BJ (cell line): ENCODE measurements at places on chromosomes 11 and 22. TPM values are rescaled to one million over a fixed set of nuclear protein-coding genes. Genes with fewer than 3 reads are reported as not detected.

DNA sequence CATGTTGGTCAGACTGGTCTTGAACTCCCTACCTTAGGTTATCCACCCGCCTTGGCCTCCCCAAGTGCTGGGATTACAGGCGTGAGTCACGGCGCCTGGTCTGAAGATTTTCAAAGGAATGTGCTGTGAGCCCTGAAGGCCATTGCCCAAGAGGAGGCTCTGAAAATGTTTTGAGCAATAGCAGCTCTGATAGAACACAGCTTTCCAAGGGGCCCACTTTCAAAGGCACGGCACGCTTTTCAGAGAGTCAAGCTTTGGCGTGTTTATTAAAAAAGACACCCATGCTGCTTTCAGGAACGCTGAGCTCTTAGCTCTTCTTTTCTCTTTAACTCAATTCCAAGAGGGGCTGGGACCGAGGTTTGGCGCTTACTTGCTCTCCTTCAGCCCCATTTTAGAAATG lies 73.8 kb upstream of the CDON start:
- peak; percentile 87 for DNase-seq

- DNase-seq: no peak
Measured at GRCh38 chr11:112811783-112812182, 149.4 kb upstream of the NCAM1 start.

The OR8K5 gene
- not detected in 2 replicates for polyA plus RNA-seq

The IRAG1 gene
- 76.5 and 82.4 TPM in 2 replicates for polyA plus RNA-seq

DNA sequence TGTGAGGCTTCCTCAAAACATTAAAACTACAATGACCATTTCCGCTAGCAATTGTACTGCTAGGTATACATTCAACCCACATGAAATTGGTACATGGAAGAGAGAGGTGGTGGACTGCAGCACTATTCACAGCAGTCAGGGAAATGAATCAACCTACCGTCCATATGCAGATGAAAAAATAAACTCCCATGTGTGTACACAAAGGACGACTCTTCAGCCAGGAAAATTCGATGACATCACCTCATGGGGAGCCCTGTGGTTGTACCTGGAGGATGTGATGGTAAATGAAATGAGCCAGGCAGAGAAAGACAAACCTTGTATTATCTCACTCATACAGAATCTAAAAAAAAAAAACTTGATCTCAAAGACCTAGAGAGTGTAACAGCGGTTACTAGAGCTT lies 23.3 kb downstream of the RFPL3 start:
- no peak for DNase-seq

DNA sequence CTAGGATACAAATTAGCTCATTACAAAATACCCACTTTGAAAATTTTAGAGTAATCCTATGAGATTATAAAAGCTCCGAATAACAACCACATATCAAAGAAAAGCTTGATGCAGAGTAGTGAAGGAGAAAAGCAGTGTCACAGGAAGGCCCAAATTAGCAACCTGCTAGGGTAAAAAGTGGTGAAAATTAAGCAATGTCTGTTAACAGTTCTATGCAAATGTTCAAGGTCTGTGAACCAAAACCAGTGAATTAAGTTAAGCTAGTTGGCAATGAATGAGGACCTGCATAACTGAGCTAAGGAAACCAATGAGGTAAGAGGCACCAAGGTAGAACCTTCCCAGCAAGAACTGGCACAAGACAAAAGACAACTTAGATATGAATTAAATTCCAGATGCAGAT lies 29.6 kb downstream of the PRDM10 start:
- DNase-seq: no peak

- DNase-seq: peak; percentile 86
Measured at GRCh38 chr11:34916015-34916842, at the start of the genes APIP and PDHX. Gene APIP, minus strand, starts transcription at chr11:34916379. Its CDS starts 95 bp downstream, at chr11:34916284. Gene PDHX, plus strand, starts transcription at chr11:34916618. Its CDS starts 38 bp downstream, at chr11:34916656.

The OR8D1 gene
- polyA plus RNA-seq: not detected in 2 replicates

DNA sequence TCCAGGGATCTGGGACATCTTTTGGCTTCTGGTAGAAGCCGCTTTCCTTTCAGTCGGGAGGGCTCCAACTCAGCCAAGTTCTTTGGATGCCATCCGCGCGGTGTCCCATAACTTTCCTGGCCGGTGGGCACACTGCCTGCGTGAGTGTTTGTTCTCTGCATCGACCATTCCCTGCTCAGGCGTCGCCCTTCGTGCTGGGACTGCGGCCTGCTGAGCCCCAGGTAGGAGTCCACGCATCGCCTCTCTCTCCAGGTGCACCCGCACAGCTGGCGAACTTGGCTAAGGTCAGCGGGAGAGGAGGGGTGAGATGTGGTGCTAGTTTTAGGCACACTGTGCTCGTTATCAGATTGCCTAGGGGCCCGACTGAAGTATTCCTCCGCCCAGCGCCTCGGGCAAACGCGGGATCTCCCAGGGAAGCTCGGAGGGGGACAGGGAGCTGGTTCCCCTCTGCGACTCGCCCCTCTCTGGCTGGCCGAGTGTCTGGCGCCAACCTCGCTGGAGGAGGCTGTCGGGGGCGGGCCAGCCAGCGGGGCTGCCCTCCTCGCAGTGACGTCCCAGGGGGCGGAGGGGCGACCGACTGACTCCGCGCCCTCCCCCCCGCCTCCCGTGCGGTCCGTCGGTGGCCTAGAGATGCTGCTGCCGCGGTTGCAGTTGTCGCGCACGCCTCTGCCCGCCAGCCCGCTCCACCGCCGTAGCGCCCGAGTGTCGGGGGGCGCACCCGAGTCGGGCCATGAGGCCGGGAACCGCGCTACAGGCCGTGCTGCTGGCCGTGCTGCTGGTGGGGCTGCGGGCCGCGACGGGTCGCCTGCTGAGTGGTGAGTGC lies at the start of gene LAYN:
Gene LAYN, plus strand, starts transcription at position 607 of the 823 bp plus-strand sequence. Its CDS starts 124 bp downstream, at position 731.
- no peak for DNase-seq

The SELENOO gene
- 8.0 and 16.7 TPM in 2 replicates for polyA plus RNA-seq

- no peak for DNase-seq
Measured at GRCh38 chr22:49229483-49230193, 598.0 kb downstream of the BRD1 start.

- no peak for DNase-seq
Measured at GRCh38 chr11:84173078-84173477, 886.9 kb upstream of the CCDC90B start.

The CATSPER1 gene
- polyA plus RNA-seq: 0.56 and 0.69 TPM in 2 replicates

- no peak for DNase-seq
Measured at GRCh38 chr11:6647836-6648235, 7.8 kb downstream of the DCHS1 start.

- no peak for DNase-seq
Measured at GRCh38 chr11:110471371-110471770, 41.6 kb downstream of the FDX1 start.

GRCh38 chr11:108880510-108880909 lies 215.6 kb downstream of the DDX10 start:
- DNase-seq: no peak

DNA sequence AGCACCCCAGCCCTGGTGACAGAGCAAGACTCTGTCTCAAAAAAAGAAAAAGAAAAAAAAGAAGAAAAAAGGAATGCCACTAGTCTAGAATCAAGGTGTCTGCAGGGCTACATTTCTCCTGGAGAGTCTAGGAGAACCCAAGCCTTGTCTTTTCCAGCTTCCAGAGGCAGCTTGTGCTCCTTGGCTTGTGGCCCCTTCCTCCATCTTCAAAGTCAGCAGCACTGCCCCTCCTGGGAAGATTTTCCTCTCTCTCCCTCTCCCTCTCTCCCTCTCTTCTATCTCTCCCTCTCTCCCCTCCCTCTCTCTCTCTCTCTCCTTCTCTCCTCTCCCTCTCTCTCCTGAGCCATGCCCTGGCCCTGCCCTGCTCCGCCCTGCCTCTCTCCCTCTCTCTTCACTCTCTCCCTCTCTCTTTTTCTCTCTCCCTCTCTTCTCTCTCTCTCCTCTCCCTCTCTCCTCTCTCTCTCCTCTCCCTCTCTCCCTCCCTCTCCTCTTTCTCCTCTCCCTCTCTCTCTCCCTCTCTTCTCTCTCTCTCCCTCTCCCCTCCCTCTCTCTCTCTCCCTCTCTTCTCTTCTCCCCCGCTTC lies 97.7 kb upstream of the FGF3 start:
- DNase-seq: no peak

- DNase-seq: no peak
Measured at GRCh38 chr22:45496451-45496941, 6.2 kb upstream of the FBLN1 start.

DNA sequence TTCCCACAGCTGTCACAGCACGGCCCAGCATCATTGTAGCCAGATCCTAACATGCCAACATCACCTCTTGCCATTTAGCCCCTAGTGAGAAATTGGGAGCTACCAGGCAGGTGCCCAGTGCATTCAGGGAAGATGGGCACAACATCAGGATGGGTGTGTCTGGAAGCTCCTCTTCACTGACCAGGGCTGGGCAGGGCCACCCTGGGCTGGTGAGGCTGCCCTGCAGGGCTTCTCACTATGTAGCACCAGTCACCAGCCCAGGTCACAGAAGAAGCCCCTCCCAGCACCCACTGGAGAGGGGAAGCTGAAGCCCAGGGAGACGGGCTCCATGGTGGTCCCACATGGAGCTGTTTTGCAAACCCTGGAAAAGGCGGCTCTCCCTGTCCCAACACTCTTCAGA lies 13.9 kb downstream of the ZNF74 start:
- DNase-seq: no peak

GRCh38 chr22:37562049-37562875 lies 2.0 kb downstream of the CDC42EP1 start:
- DNase-seq: no peak

DNA sequence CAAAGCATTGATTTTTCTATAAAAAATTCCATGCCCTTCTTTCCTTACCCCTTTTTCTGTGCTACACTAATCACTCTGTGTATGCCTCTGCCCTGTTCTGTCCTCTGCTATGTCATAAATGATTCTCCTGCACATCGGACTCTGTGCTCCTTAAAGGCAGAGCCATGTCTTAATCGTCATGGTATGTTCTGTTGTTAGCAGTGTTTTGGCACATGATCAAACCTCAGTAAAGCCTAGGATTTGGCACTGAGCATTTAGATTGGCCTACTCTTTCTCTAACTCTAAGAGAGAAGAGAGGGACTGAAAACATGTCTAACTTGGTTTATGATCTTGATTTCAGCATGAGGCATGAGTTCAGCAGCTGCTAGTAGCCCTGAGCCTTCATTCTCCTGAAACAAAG lies 266.9 kb downstream of the AASDHPPT start:
- no peak for DNase-seq
